ENCODE measurements at places on chromosomes 4 and X. TPM values are rescaled to one million over a fixed set of nuclear protein-coding genes. Genes with fewer than 3 reads are reported as not detected.

The SLC35A2 gene
- 31.0 TPM for total RNA-seq

The TASL gene
- not detected for total RNA-seq

The P2RY8 gene
- total RNA-seq = not detected

The TAF7L gene
- 1.1 TPM for total RNA-seq

The NPY2R gene
- not detected for total RNA-seq

The TMEM47 gene
- 0.16 TPM for total RNA-seq

The CXCL9 gene
- total RNA-seq = 0.13 TPM

The ERAS gene
- total RNA-seq = 0.40 TPM

The MAGEC3 gene
- not detected for total RNA-seq

The FHDC1 gene
- total RNA-seq = 0.53 TPM

Data from SK-MEL-5 (cell line).